CD4-positive, alpha-beta T cell treated with Interleukin-17A for 1 hour (primary cell): ENCODE measurements at places on chromosomes 6 and 20.

DNA sequence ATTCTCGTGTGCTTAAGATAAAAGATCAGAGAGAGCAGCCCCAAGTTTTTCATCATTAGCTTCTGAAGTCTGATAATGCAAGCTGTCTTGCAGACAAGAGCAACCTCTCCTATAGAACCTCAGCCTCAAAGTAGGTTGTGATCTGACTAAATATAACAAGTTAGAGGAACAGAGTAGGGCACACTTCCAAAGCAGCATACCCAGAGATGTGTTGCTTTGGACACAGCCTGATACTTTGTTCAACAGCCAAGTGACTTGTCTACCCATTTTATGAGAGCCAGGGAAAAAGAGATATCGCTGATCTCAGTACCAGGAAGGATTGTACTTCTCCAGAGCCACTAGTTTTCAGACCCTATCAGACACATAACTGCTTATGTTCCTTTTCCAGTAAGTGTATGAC lies 44.2 kb upstream of the OPRM1 start:
- DNase-seq = no peak

DNA sequence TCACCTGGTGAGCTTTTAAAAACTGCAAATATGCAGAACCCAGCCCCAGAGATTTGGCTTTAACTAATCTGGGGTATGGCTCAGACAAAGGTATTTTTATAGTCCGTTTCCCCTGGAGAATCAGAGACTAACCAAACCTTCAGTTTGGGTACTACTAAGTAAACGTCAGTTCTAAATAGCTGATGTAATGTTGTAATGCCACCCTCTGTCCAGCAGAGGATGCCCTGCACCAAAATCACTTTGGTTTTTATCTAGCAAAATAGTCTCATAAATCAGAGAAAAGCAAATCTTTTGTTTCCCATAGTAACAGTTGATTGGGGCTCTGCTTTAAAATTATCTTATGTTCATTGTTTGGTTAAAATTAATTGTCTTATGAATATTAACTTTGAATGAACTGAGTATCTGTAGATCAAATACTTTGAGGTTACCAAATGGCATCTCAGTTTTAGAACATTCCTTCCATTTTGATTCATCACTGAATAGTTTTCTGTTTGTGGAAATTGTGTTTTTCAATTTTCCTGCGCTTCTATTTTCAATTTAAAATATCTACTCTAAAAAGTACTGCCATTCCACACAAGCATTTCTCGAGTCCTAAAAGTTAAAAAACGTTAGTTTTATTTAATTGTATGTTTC lies 278.3 kb upstream of the PLCB4 start:
- peak; percentile 2 for DNase-seq

DNA sequence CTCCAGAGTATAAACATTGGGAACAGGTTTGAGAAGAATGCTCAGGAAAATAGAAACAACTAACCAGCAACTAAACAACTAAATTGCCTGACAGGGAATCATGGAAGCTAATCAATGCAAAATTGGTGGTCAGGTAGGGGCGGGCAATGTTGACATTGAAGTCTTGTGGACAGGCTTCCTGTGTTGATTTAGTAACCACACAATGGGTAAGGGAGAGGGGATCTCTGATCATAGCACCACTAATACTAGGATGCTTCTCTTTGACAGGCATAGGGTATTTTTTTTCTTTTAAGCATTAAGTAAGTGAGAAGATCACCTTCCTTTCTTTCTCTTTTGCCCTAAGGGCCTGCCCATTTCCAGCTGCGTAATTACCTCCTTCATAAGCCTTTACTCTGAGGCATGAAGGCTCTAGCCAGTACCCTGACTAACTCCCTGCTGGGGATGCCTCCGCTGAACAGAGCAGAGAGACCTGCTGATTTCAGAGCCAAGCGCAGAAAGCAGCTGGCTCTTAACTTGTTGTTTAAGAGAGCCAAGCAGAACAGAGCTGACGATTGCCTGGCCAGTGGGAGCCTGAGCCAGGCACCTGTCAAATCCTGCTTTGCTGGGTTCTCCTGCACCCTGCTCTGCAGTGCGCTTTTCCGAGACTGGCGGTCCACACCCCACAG lies 118.7 kb downstream of the BMP2 start:
- DNase-seq = no peak

DNA sequence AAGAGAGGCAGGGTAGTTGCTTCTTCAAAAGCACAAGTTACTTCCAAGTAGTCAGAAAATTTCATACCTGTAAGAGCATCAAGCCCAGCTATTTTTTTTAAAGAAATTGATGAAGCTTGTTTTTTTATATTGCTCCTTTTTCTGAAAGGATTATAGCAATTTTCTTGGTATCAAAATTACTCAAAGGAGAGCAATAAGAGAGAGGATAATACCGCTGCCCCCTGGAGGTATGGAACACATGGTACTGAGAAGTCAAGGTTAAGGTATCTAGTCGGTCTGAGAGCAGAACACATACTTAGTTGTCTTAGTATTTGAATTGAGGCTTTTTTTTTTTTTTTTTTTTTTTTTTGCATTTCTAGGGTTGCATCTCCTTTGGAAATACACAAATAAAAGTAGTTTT lies 59.4 kb downstream of the ADGRF5 start:
- DNase-seq = no peak

DNA sequence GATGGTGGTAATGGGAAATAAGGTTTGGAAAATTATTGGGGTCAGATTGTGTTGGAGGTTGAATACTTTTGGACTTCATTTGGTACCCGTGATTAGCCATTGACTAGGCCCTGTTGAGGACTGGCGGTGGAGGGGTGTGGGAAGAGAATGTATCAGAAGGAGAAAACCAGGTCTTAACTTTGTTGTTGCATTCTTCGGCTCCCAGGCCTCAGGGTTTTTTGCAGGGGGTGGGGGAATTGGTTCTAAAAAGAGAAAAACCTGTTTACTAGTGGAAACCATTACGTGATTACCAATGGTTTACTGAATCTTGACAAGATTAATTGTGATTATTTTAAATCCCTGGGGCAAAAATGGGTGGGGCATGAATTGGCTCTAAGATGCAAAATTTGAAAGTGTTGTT lies 85.1 kb downstream of the PHF20 start:
- no peak for DNase-seq

DNA sequence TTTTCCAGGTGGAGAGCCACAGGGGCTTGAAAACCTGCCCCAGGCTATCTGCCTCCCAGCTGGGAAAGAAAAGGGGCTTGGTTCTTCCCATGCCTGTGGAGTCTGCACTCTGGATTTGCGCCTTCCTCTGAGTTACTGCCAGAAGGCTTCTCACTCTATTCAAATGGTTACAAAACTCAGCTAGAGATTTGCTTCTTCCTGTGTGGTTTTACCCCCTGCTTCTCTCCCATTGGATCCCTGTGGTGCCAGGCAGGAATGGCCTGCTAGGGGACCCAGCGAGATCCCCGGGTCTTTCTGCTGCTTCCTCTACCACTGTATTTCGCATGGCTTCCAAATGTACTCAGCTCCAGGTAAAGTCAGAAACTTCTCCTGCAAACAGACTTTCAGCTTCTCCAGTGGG lies 192.0 kb upstream of the HS3ST5 start:
- DNase-seq = no peak

DNA sequence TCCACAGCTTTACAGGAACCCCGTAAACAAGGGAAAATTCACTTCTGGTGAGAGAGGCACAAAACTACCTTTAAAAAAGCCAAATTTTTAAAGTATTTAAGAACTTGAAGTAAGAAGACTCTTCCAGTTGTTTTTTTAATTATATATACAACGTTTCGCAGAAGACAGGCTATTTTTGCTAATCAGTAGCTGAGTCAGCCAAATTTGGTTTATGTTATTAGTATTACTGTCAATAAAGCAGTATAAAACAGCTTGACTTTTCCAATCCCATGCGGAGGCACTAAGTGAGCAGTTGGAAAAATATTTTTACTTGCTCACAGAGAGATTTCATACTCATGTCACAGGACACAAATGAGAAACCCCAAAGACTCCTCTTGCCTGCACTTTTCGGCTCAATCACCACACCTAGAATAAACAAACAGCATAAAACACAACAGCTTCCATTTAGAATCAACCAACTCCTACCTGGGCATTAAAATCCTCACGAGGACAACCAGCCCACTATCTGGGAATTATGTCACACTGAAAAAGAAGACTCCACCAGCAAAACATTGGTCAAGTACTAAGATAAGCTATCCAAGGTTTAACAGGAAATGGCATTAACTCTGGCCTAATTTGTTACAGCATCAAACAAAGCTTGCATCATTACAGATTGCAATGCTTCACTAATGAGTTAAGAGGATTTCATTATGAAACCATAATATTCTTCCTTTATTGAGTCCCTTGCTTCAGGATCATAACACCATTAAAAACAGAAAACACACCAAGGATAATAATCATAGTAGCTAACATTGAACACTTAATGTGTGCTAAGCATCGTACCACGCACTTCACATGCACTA lies 26.3 kb downstream of the ELOVL5 start:
- no peak for DNase-seq

- peak; percentile 60 for DNase-seq
Measured at GRCh38 chr6:113630738-113631535, 226.2 kb upstream of the MARCKS start.

DNA sequence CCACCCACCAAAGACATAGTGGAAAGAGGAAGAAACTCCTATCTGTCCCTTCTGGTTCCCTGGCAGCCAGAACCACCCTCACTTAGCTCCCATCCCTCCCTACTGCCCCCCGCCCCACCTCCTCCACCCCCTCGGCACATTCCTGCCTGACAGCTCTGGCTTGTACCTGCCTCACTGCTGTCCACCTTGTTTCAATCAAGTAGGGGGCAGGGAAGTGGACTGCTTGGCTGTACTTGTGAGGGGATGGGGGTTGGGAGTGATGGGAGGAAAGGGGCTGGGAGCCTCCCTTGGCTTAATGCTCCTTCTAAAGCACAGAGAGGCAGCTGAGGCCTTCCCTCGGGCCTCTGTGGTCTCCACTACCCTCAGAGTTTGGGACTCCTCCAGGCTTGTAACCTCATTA lies 22.1 kb upstream of the ZNF76 start:
- no peak for DNase-seq

GRCh38 chr6:56399250-56399671 lies 151.9 kb upstream of the COL21A1 start:
- DNase-seq = no peak

DNA sequence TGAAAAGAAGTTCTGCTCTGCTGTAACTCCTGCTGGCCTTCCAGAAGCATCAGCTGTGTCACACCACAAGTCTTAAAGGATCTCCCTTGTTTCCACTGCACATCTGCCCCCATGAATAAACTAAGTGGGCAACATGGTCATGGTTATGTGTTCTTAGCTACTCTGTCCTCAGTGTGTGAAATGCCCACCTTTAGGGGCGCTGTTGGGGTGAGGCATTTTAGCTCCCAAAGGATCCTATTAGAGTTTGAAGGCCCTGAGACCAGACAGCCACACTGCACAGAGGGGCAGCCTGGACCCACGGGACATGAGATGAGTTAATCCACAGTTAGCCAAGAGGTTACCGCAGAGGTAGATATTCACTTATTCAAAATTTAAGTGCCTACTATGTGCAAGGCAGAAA lies 294.3 kb upstream of the QKI start:
- no peak for DNase-seq

GRCh38 chr6:116015561-116015960 lies 45.1 kb downstream of the FRK start:
- no peak for DNase-seq

DNA sequence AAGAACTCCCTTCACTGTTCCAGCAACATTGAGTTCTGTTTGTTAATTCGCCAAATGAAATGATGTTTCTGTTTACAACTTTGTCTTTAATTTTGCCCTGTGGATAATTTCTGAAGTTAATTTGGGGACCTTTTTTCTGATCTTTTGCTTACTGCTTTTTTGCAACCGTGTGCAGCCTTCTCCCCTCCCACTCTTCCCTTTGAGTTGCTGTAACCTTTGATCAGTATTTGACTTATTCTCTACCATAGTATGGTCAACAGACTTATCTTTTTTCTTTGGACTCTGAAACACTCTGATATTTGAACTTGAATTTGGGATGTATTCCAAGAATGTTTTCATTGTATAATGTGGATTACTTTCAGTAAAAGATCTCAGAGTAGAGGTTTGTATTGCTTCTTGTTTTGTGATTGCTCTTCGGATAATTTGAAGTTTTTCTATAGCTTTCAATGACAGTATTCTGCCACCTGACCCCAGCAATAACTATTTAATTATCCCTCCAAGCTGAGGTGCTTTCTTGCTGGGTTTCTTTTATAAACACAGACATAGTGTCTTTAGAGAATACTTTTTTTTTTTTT lies 46.2 kb downstream of the LRRN4 start:
- DNase-seq = no peak

GRCh38 chr6:28371706-28372451 lies 22.1 kb downstream of the ZKSCAN3 start:
- no peak for DNase-seq

DNA sequence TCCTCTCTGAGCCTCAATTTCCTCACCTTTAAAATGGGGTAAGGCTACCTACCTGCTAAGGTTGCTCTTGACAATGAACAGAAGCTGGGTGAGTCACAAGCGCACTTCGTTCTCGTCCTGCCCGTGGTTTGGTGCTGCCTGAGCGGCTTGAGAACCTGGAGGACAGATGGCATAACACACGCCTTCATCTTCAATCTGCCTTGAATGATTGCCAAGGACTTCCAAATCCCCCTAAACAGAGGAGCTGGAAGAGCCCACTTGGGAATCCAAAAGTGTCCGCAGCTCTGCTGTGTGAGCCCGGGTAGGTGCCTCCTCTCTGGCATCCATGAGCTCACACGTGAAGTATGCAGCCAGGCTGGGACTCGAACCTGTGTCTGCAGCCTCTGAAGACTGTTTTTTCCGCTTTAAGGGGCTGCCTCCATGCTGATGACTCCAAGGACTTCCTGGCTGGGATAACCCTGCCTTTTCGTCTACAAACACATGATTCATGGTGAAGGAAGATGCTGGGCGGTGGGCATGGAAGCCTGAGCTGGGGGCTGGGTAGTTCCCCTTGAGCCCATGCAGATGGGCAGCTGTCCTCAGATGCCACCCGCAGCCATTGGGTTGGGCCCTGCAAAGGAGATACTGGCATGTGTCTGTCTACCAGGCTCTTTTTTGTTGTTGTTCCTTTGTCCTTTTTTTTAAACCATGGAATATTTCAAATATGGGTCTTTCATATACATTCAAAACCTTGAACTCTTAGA lies 25.3 kb upstream of the CSNK2A1 start:
- DNase-seq = no peak

GRCh38 chr6:44452725-44453124 lies 65.2 kb downstream of the CDC5L start:
- no peak for DNase-seq

- DNase-seq = no peak
Measured at GRCh38 chr6:46898006-46898405, 23.7 kb downstream of the ADGRF5 start.

DNA sequence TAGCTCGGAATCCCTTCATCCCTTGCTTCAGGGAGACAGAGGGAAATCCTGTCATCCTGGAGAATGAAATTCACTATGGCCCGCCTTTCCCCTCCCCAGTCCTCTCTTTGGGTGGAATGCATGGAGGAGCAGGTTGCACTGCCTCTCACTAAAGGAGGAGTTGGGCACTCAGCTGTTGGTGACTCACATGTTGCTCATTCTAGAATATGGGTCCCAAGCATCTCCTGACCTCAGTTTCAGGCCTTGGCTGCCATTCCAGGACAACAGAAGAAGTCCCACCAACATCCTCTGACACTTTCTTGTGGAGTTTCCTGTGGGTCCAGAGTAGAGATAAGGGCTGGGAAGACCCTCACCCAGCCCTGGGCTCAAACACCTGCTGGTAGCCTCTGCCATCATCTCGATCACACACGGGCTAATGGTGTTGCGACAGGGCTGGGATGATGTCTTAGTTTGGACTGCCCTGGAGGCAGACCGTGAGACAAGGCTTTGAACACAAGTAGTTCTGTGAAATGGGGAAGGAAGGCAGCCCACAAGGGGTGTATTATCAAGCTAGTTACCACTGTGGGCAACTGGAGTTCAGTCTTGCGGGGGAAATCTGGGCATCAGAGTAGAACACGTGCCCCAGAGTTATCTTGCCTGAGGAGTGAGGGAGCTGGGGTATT lies 52.4 kb upstream of the RNF24 start:
- no peak for DNase-seq
